Adipocyte (in vitro differentiated cells): ENCODE measurements at places on chromosomes 12 and 14.
A peak's percentile ranks its signal among the peaks of the same experiment; 100 is the strongest.

GRCh38 chr14:63654346-63654745 is 12.7 kb upstream of the WDR89 start:
- DNase-seq, result peak; percentile 61

DNA sequence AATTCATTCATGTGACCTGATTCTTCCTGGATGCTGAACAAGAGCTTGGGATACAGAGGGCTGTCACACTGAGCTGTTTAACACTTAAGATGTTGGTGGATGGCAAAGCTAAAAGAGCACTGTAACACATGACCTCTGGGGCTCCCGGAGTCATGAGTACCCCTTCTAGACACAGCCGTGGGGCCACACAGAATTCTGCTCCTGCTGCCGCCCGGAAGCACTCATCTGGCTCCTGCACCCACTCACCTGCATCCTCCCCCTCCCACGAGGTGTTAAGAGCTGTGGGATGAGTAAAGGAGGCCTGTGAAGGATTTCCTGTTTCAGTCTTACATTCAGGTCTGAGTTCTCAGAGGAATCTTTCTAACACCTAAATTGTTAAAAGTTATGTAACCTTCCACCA is 78.0 kb upstream of the SSTR1 start:
- no peak for DNase-seq

- DNase-seq, result no peak
Measured at GRCh38 chr14:38000340-38000739, 207.4 kb upstream of the SSTR1 start.

DNA sequence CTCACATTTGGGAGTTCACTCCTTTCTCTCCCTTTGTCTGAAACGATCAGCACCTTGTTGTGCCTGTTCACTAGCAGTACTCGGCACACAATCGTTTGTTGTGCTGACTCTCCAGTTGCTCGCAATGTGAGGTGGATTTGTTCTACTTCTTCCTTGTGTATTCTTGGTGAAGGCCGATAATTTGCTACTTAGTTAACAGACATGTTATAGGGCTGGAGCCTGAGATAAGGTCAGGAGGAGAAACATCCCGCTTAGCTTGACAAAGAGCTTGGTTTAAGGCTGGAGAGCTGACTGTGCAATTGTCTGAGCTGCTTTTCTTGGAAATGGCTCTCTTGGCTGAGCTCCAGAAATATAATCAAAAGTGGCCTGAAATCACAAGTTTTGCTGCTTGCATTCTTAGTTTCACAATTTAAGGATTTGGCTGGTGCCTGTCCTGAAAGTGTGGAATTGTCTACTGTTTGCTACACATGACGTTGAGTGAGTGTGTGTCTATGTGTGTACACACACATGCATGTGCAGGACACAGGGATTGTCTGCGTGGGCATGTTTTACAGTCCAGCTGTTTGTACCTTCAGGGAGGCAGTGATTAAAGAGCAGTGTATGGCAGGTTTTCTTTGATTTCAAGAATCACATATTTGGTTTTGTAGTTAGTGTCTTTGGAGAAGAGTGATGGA is 77.7 kb downstream of the ARF6 start:
- peak; percentile 78 for DNase-seq

DNA sequence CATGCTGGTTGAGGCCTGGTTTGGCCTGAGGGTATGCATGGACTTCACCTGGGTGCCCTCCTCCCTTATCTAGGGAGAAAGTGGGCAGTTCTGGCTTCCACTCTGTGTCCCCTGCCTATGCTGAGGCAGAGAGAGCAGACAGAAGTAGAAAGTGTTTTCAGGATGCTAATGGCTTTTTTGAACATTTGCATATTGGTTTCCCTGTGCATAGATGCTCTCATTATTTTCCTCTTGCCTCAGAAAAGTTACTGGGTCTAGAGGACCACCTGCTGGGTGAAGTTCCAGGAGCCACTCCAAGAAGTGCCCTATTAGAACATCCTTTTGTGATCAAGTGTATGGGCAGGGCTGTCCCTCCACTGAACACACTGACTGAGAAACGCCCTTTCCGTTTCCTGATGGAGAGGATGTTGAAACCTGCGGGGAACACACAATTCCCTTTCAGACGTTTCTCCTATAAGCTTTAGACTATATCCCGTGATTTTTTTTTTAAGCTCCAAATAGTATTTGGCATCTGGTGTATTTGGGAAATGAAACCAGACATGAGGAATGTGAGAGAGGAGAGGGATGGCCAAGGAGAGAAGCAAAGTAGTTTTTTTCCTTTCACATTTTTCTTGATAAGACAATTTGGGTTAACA is 66.6 kb downstream of the DAAM1 start:
- peak; percentile 80 for DNase-seq

DNA sequence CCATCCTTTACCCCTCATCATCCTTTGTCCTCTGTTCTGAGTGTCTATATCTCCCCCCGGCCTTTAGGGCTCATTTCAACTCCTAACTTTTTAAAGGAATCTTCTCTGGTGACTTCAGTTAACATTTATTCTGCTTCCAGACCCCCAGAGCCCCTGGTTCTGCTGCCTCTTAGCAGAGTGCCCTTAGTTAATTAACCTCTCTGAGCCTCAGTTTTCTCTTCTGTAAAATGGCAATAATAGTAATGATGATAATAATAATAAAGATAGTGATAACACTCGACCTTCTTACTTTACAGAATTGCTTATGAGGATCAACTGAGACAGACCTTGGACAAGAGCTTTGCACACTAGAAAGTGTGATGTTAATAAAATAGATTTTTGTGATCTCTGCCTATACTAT is 6.4 kb upstream of the C12orf43 start:
- DNase-seq, result no peak

DNA sequence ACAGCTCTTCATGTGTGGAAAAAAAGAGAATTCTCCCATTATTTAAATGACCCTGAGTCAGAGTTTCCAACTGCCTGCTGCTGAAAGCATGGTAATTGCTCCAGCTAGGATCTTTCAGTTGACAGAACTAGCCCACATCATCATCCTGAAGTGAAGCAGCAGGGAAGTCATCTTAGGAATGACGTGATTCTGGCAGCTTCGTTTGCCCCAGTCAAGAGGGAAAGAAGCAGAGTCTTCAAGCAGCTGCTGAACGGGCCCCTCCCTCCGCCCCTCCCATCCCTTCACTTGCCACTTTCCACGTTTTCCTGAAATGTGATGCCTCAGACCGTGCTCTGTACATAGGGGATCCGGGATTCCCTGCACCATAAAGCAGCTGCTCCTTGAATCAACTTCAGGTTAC is 455.0 kb upstream of the TMEM132C start:
- DNase-seq, result peak; percentile 85

- peak; percentile 71 for DNase-seq
Measured at GRCh38 chr12:105451211-105451610, 120.7 kb downstream of the C12orf75 start.

DNA sequence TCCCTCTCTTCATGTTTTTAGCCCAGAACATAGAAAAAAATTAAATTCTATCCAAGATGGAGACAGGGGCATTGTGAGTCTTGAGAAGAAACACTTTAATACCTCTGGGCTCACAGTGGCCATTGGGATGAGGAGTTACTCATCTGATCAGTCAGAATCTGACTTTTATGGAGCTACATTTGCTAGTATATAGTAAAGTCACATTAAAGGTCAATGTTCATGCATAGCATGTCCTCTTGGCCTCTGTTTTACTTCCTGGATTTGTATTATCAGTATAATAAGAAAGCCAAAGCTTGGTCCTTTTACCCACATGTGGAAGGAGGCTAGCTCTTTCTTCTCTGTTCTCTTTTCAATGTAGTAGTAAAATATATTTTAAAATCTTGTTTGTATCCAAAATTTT is 93.6 kb upstream of the CNOT2 start:
- DNase-seq, result no peak

- DNase-seq, result no peak
Measured at GRCh38 chr14:63878052-63878451, 25.2 kb downstream of the SYNE2 start.

- DNase-seq, result no peak
Measured at GRCh38 chr14:81272317-81272716, 51.6 kb upstream of the GTF2A1 start.

DNA sequence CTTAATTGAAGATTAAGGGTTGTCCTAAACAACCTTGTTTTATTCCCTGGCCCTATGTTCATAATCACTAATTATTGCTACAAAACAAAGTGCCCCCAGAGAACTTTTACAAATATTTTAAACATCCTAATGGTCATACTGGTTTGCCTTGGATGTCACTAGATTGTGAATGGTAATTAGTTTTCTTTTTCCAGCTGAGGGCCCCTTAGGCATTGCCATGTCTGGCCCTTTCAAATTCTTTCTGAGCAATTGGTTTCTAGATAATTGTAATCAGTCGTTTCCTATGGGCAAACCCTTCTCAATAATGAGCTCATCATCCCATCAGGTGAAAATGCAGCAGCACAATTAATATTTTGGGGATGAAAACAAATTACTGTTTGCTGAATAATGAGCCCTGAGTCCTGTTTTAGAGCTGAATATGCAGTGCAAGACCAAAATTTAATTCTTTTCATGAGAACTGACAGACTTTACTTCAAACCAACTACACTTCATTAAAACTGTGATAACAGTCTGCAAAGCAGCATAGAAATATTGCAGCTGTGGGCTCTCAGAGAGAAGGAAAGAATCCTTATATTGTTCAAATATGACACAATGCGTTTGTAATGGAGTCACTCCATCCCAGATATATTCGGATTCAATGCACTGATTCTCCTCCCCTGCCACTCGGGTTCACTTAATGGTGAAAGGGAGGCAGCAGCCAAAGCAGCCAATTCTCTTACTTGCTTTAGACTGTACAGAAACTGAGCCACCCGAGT is 67.7 kb upstream of the ARHGAP5 start:
- no peak for DNase-seq

DNA sequence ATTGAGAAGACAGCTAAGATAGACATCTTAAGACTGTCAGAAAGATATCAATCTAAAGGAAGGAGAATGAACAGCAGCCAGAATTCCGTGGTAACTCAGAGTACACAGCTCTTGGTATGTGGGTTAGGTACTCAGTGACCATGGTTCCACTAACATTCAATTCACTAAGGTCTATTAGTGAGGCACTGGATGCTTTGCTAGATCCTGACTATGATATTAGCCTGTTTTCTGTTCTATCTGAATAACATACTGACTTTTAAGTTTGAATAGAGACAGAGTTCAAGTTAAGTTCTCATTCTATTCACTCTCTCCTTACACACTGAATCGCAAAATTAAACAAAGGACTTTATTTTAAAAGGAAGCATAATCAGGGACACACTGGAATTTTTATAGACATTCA is 106.4 kb downstream of the PRKD1 start:
- peak; percentile 31 for DNase-seq

GRCh38 chr12:93593843-93594242 is 21.4 kb downstream of the SOCS2 start:
- no peak for DNase-seq

DNA sequence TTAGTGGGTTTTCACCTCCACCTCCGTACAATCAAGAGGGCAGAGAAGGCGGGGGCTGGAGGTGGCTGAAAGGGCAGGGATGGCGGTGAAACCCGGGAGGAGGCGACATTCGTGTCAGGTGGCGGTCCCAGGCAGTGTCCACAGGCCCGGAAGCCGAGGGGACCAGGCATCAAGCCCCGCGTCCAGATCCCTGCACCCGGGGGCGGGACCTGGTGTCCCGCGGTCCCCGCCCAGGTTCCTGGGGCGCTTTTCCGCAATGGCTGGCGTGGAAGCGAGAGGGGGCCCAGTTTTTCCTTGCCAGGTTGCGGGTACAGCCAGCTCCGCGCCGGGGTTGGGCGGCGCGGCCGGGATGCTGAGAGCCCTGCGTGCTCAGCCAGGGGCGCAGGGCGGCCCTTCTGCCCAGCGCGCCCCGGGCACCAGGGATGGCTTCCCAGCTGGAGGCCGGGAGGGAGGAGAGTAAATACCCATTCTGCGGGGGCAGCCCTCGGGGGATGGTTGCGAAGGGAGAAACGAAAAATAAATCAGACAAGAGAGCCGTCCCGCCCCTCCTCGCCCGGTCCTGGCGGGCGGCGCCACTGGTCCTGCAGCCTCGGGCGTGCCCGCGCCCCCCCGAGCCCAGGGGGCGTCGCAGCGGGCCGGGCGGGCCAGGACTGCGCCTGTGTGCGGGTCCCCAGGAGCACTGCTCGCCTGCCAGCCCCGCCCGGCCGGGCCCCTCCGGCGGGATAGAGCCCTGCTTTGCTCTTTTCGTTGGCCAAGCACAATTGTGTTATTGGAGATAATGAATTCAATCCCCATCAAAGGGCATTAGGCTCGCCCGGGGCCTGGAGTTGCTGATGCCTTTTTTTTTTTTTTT is 11.5 kb downstream of the FOXA1 start:
- DNase-seq, result no peak

- DNase-seq, result peak; percentile 95
Measured at GRCh38 chr12:18383203-18383602, 121.9 kb downstream of the PIK3C2G start.

- DNase-seq, result peak; percentile 33
Measured at GRCh38 chr12:117032593-117033381, 66.4 kb downstream of the TESC start.

- no peak for DNase-seq
Measured at GRCh38 chr14:61113561-61114225, 132.6 kb downstream of the SLC38A6 start.

- no peak for DNase-seq
Measured at GRCh38 chr12:16454481-16454880, 107.0 kb downstream of the MGST1 start.

GRCh38 chr14:23409475-23409874 is 1.4 kb upstream of the MYH6 start:
- no peak for DNase-seq
